ENCODE measurements at places on chromosomes 11 and 22.

- DNase-seq = peak; percentile 79
Measured at GRCh38 chr11:64777449-64778222, 706 bp downstream of the SF1 start.

GRCh38 chr11:74546752-74547151 is 45.6 kb upstream of the POLD3 start:
- DNase-seq = no peak

GRCh38 chr11:74014880-74015279 is 6.0 kb upstream of the UCP3 start:
- DNase-seq = no peak

- DNase-seq = no peak
Measured at GRCh38 chr11:99343117-99343516, 322.4 kb downstream of the CNTN5 start.

DNA sequence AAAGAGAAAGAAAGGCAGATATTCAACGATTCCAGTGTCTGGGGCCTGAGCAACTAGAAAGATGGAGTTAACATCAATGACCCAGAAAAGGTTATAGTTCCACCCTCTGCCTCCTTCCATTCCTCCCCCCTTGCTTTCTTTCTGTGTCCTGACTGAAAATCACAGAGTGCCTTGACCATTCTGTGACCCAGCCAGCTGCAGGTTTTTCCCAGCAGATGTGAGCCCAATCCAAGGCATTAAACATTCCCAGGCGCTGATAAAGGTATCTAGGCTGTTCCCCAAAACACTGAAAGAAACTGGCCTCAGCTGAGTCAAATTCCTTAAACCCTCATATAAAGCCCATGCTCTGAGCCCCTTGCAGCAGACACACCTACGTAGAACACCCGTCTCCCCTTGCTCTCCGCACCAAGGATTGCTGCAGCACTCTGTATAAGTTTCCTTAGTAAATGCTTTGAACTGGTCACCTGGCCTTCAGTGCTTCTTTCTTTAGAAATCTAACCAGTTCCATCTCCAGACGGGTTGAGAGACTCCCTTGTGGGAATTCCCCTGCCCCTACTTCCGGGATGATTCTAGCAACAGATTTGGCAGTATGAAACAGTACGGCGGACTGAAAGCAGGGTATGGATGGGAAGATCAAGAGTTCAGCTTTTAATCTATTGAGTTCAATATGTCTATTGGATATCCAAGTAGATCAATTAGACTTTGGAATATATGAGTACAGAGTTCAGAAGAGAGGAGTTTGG is 48.8 kb upstream of the ZC3H12C start:
- DNase-seq = no peak

DNA sequence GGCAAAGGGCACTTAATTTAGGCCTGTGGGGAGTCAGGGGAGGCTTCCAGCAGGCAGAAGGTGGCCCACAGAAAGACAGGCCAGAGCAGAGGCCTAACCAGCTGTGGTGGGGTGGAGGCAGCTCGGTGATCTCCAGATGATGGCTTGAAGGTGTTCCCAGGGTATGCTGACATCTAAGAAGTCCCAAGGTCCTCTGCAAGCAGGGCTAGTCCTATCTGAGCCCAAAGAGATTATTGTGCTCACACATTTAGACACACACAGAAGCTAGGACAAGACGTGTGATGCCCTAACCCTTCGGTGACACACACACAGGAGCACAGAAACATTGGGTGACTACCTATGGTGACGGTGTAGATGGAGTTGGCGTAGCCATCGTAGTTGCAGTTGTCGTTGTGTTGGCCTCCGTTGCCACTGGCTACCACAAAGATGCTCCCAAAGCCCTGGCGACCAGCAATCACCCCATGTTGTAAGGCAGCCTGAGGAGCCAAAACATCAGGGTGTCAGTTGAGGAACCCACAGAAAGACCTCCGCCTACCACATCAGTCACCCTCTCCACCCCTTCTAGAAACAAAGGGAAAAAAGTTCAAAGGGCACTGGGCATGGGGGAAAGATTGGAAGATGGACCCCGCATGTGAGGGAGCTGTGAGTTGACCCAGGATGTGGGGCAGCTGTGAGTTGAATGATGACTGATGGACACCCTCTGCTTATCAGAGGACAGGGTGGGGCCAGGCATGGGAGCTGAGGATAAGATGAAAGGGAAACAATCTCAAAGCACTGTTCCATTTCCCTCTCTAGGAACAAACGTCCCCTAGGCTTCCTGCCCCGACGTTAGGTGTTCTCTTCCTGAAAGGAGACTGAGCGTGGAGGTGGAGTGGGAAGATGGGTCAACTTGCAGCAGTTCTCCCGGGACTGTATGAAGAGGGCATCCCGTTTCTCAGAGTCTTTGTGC is 7.9 kb downstream of the PCSK7 start:
- DNase-seq = no peak

DNA sequence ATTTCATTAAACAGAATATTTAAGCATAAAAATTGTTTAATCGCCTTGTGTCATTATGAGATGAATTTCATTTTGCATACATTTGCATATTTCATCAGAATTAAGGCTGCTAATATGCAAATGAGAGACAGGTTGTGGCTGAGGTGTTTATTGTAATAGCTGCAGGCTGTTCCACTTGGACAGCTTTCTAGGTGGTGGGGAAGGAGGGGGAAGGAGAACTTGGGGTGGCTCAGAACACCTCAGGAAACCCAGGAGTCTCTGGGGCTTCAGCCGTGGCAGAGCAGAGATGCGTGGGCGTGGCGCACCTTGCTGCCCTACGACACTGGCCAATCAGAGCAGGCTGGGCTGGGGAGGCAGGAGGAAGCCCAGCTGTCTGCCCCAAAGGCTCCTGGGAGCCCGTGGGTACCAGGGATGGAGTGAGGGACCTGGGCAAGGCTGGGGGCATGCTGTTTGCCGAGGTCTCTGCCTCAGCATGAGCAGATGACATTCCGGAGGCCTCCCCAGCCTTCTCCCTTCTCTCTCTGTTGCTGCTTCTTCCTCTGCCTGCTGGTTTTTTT is 542.9 kb downstream of the MN1 start:
- no peak for DNase-seq

GRCh38 chr11:96055706-96056387 is 131.9 kb upstream of the MTMR2 start:
- peak; percentile 49 for DNase-seq

GRCh38 chr11:24198481-24198880 is 298.4 kb upstream of the LUZP2 start:
- DNase-seq = no peak

DNA sequence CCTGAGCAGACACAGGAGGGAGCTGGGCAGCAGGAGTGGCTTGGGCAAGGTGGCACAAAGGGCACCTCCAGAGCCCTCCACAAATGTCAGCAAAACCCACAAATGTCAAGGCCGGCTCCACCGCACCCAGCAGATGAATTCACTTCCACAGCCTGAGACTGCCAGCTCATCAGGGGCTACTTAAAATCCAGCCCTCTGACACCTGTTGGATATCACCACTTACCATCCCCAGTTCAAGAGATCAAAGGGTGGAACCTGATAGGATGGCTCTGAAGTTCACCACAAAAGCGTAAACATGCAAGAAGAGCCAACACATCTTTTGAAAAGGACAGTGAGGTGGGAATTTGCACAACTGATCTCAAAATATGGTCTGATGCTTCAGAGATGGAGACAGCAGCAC is 168.6 kb upstream of the GRK3 start:
- DNase-seq = no peak

- no peak for DNase-seq
Measured at GRCh38 chr11:61309141-61309540, 14.0 kb upstream of the VWCE start.

- no peak for DNase-seq
Measured at GRCh38 chr11:19604679-19605375, 107.8 kb upstream of the NAV2 start.

DNA sequence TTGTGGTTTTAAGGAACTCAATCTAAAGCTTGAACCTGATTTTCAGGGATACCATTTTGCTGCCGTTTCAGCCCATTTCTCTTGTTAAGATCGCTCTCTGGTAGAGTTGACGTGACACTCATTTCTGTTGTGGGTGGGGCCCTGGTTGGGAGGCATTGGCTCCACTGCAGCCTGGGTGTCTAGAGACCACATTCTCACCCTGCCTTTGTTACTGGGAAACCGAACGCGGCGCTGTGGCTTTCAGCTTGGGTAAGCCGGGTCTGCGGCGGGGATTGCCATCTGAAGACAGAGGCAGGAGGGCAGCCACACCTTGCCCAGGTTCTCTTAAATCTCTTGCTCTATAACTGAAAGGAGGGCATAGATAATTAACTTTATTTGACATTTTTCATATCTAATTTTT is 3.2 kb downstream of the EHF start:
- no peak for DNase-seq

DNA sequence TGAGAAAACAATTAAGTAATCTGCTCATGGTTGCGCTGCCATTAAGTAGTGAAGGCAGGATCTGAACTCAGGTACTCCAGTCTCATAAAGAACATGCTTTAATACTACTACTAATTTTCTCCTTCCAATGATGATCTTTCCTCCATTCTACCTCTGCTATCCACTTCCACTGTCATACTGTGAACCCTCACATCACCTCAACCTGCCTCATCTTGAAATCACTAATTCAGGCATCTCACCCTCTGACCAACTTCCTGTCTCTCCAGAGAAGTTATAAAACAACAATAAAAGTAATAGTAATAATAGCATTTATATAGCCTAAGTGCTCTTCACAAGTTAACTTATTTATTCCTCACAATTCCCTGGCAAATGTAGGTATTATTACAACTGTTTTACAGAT is 57.1 kb upstream of the PSMA1 start:
- no peak for DNase-seq

GRCh38 chr22:28741785-28742561 is at the start of the genes CHEK2 and HSCB:
TSS of gene CHEK2 (minus strand) at chr22:28741820. CDS start at chr22:28734721, 7,099 bp downstream.
TSS of gene HSCB (plus strand) at chr22:28742039. CDS start at chr22:28742096, 57 bp downstream.
- peak; percentile 95 for DNase-seq

DNA sequence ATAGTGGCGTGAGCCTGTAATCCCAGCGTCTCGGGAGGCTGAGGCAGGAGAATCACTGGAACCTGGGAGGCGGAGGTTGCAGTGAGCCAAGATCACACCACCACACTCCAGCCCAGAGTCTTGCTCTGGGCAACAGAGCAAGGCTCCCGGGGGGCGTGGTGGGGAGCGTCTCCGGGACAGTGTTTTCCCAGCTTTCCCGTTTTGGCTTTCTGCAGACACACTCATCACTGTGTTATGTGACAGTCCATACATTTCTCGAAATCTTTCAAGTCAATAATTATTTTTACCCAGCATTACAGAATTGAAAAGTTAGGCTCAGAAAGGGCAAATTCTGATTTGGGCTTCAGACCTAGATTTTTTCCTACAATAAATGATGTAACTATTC is 31.7 kb downstream of the NEAT1 start:
- no peak for DNase-seq

DNA sequence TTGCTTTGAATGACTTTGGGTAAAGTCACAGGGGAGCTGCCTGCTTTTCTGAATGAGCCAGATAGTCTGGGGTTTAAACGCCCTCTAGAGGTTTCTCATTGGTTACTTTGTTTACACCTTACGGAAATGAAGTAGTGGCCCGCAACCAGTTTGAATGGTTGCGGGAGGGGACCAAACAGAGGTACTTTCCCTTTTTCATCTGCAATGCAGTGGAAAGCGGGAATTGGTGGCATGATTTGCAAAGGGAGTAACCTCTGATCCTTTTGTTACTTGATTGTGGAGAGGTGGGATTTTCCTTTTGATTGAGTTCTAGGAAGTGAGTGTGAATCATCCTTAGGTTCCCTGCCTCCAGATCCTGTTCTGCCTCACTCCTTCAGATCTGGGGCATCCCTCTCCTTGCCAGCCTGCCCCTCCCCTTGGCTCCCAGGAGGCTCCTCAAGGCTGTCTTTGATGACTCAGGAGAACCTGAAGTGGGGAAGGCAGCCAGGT is 15.9 kb upstream of the GLYATL1 start:
- no peak for DNase-seq

GRCh38 chr22:49481659-49482399 is 345.8 kb downstream of the BRD1 start:
- no peak for DNase-seq

- no peak for DNase-seq
Measured at GRCh38 chr22:24128021-24128420, 53.3 kb upstream of the SUSD2 start.

GRCh38 chr11:114152785-114153184 is 93.3 kb downstream of the ZBTB16 start:
- DNase-seq = no peak

- DNase-seq = no peak
Measured at GRCh38 chr11:69218271-69218682, 62.5 kb downstream of the SMIM38 start.
